GM23248 (cell line): ENCODE measurements at places on chromosomes 1 and 21. TPM values are rescaled to one million over a fixed set of nuclear protein-coding genes. Genes with fewer than 3 reads are reported as not detected.

- no peak for DNase-seq
These were observed 23.7 kb upstream of the GNG12 start for GRCh38 chr1:67856921-67857320.

FCRL5 gene
- not detected in 2 replicates for total RNA-seq

DNA sequence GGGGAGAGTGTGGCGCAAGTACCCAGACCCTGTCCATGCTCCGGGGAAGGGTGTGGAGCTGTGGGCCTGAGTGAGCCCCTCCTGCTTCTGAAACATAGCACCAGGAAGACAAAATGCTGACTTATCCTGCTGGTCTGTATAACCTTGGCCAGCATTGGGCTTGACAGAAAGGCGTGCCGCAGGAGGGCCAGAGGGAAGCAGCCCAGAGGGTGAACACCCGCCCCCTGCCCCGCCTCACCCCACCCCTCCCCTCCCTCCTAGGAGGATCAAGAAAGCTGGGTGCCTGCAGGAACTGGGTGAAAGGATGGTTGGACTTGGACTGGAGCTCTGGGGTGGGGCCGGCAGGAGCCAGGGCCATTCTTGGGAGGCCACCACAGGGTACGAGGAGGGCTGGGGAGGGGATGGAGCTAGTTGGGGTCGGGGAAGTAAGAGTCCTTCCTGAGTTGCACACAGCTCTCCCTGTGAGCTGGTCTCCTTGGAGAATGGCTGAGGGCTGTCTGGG is 27.1 kb downstream of the PTPRF start:
- peak; percentile 21 for DNase-seq

- DNase-seq: no peak
These were observed 12.3 kb downstream of the MAN1C1 start for GRCh38 chr1:25628741-25629421.

GRCh38 chr1:9573723-9574122 is 15.0 kb upstream of the TMEM201 start:
- DNase-seq: peak; percentile 58

GRCh38 chr1:212774584-212774983 is 17.0 kb downstream of the NSL1 start:
- peak; percentile 36 for DNase-seq

DNA sequence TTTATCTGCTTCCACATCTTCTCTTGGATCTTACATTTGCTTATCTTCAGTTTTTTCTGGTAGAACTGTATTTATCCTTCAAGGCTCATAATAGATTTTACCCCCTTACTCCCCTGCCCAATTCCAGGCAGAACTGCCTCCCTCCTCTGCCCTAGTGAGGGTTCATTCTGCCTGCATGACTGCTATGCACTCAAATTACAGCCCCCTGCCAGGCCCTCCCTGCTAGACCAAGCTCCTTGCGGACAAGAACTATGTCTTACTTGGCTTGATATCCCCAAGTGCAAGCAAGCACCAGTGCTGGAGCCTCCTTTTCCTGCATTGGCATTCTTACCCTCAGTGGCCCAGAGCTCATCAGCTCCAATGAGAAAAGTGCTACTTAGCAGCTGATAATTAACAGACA is 18.1 kb downstream of the MAPKAPK2 start:
- no peak for DNase-seq

DNA sequence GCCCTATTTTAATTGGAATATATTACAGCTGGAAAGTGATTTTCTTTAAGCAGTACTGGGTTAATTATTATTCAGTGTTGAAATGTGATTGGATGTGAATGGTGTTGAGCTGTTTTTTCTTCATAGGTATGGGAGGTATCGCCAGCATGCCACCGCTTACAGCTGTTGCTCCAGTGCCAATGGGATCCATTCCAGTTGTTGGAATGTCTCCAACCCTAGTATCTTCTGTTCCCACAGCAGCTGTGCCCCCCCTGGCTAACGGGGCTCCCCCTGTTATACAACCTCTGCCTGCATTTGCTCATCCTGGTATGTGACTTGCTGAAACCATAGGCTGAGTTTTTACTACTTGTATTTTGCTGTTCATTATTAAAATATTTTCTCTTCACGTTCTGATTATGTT is 107.7 kb downstream of the ITSN1 start:
- DNase-seq: no peak

DNA sequence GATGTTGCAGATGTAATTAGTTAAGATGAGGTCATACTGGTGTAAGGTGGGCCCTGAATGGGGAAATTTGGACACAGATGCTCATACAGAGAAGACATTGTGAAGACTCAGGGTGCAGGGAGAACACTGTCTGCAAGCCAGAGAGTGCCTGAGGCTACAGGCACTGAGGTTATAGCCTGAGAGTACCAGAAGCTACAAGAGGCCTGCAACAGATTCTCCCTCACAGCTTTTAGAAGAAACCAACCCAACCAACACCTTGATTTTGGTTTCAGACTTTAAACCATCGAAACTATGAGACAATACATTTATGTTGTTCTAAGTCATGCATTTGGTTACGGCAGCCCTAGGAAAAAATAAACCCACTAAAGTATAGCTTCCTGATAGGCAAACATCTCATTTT is 321.7 kb upstream of the USP25 start:
- no peak for DNase-seq

DNA sequence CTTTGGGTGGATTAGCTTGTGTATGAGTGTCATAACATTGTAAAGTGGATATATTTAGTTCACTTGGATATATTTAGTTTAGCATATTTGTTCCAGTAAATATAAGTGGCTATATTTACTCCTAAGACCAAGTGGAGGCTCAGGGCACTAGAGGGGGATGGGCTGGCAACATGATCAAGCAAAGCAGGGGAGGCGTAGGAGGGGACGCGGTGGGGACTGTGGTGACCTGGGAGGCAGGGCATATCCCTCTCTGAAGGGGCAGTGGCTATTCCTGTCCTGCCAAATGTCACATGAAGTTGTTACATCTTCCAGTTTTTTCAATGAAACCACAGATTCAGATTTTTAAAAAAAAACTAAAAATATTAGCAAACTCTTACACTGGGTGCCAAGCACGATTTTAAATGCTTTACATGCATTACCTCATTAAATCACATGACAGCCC is 51.9 kb upstream of the EDN2 start:
- DNase-seq: no peak

- DNase-seq: no peak
These were observed 35.3 kb upstream of the DNASE2B start for GRCh38 chr1:84363019-84363418.

DNA sequence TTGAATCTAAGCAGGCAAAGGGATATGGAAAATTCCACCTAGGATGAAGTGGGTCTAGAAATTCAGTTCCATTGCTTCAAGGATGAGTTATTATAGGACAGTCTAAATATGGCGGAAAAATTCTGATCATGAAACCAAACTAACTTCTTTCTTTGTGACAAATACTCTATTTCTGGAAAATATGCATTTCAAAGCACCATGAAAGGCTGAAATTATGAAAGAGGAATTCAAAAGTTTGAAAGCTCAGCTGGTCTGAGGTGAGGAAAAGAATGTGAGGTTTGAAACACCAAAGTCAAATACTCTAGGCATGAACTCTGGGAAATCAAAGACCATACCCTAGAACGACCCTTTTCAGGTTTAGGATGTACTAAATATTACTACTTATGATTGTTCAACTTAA is 36.4 kb upstream of the COL11A1 start:
- DNase-seq: no peak

KIF17 gene
- total RNA-seq: 0.11 TPM in 1 of 2 replicates, not detected in the other

- no peak for DNase-seq
These were observed 5.4 kb downstream of the CITED4 start for GRCh38 chr1:40856656-40857302.

GRCh38 chr21:42782723-42783242 is 96.6 kb downstream of the WDR4 start:
- DNase-seq: no peak

GRCh38 chr1:165468726-165469249 is 23.9 kb upstream of the RXRG start:
- no peak for DNase-seq

DNA sequence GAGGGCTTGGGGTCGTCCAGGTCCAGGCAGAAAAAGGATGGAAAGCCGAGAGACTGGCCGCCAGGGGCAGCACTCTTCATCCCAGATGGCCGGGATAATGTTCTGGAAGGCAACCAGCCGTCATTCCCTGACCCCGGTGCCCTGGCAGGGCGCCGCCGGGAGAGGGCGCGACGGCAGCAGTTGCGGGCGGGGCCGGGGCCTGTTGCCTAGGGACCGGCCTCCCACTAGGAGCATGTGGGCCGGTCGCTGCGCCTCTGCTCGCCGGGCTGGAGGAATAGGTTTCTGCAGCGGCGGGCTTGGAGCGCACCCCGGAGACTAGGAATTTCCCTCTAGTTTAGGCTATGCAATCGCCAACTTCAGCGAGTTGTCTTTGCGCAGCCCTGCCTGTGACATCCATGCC is 11.0 kb downstream of the DMRTB1 start:
- DNase-seq: peak; percentile 90

GABPB2 gene
- 14.7 and 14.9 TPM in 2 replicates for total RNA-seq

DIO1 gene
- total RNA-seq: not detected in 2 replicates

ST6GALNAC5 gene
- total RNA-seq: 12.1 and 12.2 TPM in 2 replicates

GRCh38 chr1:36599828-36600227 is 117.1 kb upstream of the CSF3R start:
- no peak for DNase-seq

MAP3K21 gene
- not detected in 2 replicates for total RNA-seq

PLA2G2E gene
- not detected in 2 replicates for total RNA-seq
